NCI-H146 (cell line): ENCODE measurements at places on chromosomes 1 and 21.

- DNase-seq, result no peak
Measured at GRCh38 chr1:202584707-202585589, 125.3 kb downstream of the SYT2 start.

DNA sequence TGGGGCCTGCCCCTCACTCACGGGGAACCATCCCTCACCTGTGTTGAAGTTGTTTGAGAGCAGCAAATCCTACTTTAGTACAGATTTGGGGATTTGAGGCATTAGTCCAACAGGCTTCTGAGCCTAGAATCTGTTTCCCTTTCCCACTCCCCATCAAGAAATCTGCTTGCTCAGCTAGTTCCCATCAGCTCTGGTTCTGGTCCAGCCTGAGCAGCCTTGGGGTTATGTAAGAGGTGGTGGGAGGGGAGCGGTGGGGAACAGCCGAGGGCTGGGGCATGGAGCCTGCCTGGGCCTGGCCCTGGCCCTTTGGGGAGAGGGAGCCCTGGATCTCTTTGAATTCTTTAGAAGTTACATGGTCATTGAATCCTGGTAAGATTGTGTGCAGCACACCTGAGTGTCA, 4.1 kb downstream of the GSTM5 start:
- DNase-seq, result no peak

- DNase-seq, result no peak
Measured at GRCh38 chr1:241424480-241424971, 67.5 kb upstream of the RGS7 start.

GRCh38 chr1:152411134-152411533, 2.9 kb downstream of the CRNN start:
- no peak for DNase-seq

- no peak for DNase-seq
Measured at GRCh38 chr1:26028490-26028980, 7.0 kb downstream of the EXTL1 start.

DNA sequence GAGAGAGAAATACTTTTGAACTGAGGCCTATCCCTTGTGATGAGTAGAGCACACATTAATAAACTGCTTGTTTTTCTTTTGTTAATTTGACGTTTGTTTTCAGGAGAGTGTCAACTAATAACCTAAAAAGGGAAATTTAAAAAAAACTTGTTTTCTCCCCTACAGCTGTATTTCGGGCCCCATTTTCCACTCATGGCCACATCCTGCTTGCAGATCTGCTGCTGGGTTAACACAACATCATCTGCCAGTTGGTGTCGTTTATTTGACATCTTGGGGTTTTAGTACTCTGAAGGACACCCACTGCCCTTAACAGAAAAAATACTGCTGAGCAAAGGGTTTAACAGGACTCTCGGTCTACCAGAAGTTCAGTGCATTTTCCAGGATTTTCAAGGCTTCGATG, 848 bp upstream of the PYHIN1 start:
- no peak for DNase-seq

DNA sequence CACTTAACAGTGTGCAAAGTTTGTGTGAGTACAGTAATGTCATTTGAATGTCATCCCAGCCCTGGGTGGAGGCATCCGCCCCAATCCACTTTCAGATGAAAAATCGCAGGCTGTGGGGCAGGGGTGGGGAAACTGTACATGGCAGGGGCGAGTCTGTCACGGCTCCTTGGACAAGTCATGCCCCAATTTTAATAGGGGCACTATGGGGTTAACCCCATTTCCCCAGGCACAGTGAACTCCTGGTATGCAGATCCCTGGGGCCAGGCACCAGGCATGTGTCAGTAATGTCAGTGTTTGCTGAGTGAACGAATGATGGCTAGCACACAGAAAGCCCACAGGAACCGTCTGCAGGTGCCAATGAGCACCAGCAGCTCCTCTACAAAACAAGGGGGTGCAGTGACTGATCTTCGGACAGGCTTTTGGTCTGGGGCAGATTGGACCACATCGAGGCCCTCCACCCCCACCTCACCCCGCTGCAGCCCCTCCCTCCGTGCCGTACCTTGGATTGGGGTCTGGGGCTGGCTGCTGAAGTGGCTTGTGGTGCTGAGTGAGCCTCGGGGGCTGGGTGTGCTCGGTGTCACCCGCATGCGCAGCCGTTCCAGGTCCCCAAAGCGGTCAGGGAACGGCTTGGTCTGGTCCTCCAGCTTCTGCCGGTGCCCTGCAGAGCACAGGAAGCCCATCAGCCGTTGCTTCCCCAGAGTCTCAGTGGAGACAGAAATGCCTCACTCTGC, 23.2 kb downstream of the RUNX3 start:
- no peak for DNase-seq

- no peak for DNase-seq
Measured at GRCh38 chr1:85888921-85889320, 180.7 kb upstream of the ZNHIT6 start.

GRCh38 chr1:193905288-193906085, 719.1 kb upstream of the B3GALT2 start:
- DNase-seq, result peak; percentile 2

DNA sequence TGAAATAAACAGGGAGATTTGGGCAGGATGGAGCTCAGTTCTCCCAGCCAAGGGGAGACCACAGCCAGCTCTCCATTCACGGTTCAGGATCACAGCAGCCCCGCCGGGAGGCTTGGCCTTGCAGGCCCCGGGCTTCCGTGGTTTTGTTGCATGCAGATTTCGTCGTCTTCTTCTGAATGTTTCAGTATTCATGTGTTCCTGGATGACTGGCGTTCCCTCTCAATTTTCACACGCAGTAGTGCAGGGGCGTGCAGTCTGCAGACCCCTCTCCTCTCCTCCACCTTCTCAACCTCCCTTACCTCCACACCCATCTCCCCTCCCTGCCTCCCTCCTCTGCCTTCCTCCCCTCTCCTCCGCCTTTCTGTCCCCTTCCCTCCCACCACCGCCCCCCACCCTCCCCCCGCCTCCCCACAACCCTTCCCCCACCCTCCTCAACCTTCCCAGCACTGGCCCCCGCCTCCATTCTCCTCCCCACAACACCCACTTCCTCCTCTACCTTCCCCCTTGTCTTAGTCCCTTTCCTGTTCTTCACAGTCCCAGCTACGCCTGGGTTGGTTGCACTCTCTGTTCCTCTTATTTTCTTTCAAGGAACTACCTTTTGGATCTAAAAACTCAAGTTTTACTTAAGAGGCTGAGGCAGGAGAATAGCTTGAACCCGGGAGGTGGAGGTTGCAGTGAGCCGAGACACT, 8.4 kb upstream of the SLC19A1 start:
- no peak for DNase-seq

DNA sequence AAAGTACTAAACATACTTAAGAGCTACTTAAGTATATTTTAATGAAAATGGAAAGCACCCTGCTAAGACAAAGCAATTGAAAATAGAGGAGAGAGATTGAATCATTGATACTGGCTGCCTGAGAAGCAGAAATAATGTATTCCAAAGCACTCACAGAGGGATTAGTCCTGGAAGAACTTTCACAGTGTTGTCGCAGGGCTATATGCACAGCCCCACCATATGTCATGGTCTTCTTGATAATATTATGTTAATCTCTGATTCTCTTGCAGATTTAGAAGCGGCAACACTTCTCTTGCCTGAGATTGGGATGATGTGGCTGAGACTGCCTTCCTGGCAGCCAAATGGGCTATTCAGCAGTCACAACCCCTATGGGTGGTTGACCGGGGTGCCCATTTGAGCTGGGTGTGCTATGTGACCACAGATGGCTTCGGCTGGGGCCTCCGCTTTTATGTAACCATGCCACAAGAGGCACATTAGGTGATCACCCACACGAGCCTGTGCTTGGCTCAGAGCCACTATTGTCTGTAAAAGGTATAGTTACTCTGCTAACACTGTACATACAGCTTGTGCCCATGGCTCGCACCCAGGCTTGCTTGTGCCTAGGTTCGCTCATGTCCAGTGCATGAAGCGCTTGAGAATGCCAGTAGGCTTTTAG, 152.2 kb upstream of the SGIP1 start:
- DNase-seq, result no peak

DNA sequence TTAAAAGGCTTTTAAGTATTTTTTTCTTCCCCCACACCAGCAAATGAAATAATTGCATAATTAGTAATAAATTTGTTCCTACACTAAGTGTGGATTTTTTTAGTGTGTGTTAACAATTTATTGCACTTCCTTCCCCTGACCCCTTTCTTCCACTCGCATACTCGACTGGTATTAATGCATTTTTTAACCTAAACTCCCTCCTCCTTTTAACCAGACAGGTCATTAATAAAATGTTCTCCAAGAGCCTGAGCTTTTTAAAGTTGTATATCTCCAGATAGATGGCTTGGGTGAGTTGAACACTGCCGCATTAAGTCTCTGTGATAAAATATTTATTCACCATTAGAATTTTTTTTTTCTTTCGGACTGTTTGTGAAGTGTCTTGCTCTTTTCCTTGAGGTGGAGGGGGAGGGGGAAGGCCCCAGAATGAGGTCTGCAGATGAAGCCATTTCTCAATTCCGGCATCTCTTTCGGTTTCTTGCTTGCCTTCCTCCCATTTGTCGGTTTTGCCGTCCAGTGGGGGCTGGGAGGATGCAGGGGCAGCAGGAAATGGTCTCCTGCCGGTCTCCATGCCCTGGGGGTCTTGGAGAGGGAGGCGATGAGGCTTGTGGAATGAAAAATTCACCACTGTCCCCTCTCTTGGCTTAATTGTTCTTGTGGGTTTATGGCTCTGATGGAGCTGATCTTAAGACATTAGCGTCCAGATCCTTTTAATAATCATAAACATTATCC, 64.1 kb upstream of the ACTL8 start:
- no peak for DNase-seq

GRCh38 chr1:246708166-246708565, 16.0 kb upstream of the SCCPDH start:
- DNase-seq, result no peak

- DNase-seq, result no peak
Measured at GRCh38 chr1:228313536-228314277, 92.9 kb downstream of the TRIM11 start.

DNA sequence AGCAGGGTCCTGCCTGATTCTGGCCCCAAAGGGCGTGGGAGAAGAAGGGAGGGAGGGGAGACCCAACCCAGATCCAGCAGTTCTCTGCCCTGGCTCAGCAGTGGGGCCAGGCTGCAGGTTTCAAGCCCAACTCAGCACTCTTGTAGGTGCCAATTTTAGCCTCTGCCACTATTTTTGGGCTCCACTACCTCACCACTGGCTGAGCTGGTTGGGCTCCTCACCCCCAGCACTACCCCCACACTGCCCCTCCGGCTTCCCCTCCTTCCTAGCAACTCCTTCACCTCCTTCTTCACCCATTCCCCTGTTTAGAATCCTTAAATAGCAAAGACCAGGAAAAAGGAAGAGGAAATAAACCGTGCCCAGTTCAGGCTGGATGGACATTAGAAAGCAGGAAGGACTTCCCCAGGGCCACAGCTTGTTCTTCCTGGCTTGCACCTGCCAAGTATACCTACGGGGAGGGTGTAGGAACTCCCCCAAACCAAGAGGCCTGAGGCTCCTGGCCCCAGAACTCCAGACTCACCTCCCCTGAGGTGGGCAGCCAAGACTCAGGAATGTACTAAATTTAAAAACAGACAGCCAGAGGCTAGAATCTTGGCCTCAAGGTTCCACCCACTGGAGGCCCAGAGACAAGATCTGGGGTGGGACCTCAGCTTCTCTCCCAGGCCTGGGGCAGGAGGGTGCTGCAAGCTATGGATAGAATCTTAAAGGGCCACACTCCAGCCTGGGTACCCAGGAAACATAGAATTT, 1.4 kb upstream of the ARHGEF2 start:
- no peak for DNase-seq

- no peak for DNase-seq
Measured at GRCh38 chr1:39673215-39673614, 1.3 kb upstream of the NT5C1A start.

DNA sequence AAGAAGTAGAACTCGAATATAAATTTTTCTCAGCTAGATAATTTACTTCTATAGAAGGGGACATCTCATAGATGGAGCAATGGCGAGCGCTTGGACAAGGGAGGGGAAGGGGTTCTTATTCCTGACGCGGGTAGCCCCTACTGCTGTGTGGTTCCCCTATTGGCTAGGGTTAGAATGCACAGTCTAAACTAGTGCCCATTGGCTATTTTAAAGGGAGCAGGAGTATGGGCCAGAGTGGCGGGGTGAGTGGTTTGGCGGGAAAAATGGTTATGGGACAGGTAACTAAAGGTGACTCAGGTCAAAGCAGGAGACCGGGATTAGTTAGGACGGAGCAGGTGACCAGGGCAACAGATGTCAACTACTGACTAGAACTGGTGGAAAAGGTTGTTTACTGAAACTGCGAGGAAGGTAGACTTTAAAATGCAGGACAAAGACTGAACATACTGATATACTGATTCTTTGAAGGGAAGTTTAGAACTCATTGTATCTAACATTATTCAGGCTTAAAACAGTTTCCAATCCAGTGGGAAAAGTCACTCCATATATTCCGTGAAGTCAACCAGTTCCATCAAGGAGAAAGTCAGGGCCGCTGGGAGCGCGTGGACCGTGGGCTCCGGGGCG, 940 bp upstream of the ATAD3A start:
- DNase-seq, result peak; percentile 38

DNA sequence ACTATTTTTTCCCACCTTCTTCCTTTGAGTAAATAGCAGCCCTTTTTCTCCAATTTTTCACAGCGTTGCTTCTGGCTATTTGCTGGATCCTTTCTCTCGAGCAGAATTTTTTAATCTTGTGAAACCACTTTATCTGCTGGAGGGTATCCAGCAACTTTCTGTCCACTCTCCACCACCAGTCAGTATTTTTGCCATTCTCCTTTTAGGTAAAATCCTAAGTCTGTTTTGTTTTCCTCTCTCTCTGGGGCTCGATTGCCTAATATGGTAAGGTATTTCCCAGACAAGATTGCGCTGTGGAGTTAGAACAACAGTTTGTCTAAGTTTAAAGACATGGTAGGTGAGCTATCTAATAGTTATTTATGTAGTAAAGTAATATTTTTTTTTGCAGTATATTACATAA, 156.9 kb downstream of the PPP1R12B start:
- DNase-seq, result no peak

DNA sequence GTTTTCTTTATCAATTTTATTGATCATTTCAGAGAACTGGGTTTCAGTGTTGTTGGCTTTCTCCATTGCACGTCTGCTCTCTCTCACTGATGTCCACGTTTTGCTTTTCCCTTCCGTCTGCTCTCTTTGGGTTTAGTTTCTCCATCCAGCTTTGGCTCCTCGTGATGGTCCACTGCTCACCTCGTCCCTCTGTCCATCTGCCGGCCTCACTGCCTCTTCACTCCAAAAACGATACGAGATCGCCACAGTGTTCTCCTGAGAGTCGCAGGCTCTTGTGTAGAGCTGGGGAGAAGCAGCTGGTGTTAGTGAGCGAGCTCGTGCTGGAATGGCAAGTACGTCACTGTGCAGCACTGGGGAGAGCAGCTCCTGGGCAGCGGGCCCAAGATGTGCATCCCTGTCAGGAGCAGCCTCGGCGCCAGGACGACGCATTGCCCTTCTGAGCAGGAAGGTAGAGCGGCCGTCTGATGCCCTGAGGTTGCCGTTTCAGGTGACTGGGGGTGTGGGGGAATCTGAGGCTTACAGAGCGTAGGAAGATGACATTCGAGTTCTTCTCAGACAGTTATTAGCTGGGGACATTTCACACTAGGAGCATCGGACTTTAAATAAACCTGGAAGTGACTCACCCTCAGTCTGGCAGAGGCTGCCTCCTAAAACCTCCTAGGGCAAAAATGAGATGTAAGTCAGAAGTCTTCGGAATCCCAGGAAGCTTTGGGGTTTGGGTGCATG, 31.4 kb upstream of the PCBP3 start:
- DNase-seq, result peak; percentile 18

- no peak for DNase-seq
Measured at GRCh38 chr21:17829472-17829871, 10.3 kb upstream of the C21orf91 start.
